ENCODE measurements at places on chromosomes 1 and 21.
A peak's percentile ranks its signal among the peaks of the same experiment; 100 is the strongest.

GRCh38 chr1:93235261-93235660 lies 54.7 kb downstream of the CCDC18 start:
- no peak for DNase-seq

DNA sequence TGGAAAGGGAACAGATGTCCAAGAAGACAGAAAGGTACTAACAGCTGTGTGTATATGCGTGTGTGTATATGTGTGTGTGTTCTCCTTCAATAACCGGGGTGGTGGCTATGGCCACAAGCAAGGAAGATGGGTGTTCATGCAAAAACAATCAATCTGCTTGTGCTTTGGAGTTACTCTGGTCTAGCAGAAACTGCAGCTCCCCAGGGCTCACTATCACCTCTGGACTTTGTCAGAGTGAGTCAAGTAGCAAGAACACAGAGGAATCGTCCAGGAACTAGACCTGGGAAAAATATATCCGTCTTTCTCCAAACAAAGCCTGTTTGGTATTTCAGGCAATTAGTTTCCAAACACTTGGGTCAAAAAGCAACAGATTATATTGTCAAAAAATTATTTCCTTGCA lies 68.6 kb downstream of the GNG12 start:
- no peak for DNase-seq

DNA sequence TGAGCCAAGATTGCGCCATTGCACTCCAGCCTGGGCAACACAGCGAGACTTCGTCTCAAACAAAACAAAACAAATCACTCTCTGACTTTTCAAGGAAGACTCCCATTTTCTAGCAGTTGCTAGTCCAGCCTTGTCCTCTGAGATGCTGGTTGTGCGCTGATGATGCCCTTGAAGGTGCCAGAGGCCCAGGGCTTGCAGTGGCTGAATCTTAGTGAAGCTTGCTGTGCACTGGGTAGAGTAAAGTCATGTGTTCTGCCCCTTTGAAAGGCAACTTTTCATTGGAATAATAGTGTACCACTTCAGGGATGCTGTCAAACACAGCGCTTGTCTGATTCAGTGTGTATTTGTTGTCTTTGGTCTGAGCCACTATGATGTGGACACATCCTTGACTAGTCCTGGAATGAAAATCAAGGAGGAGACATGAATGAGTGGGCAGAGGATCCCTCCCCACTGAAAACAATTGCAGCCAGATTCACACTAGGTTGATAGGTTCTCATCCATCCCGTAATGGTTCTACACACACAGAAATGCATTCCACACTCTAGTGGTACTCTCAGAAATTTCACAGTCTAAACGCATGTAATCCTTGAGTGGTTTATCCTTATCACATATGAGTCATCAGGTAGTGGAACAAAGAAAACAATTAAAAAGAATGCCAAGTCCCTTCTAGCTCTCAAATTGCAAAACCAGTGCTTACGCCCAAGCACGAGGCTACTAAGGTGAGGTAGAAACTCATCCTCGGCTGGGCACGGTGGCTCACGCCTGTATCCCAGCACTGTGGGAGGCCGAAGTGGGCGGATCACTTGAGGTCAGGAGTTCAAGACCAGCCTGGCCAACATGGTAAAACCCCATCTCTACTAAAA lies 17.8 kb upstream of the TDRD10 start:
- no peak for DNase-seq

- no peak for DNase-seq
These were observed 114.4 kb downstream of the CNIH3 start for GRCh38 chr1:224730540-224730939.

- no peak for DNase-seq
These were observed 67.7 kb downstream of the COL18A1 start for GRCh38 chr21:45472445-45473365.

GRCh38 chr1:99535470-99536164 lies 110.3 kb upstream of the PALMD start:
- no peak for DNase-seq

- no peak for DNase-seq
These were observed 9.2 kb downstream of the PRKCZ start for GRCh38 chr1:2059290-2059953.

GRCh38 chr1:22860414-22860800 lies 112.3 kb downstream of the LACTBL1 start:
- no peak for DNase-seq

DNA sequence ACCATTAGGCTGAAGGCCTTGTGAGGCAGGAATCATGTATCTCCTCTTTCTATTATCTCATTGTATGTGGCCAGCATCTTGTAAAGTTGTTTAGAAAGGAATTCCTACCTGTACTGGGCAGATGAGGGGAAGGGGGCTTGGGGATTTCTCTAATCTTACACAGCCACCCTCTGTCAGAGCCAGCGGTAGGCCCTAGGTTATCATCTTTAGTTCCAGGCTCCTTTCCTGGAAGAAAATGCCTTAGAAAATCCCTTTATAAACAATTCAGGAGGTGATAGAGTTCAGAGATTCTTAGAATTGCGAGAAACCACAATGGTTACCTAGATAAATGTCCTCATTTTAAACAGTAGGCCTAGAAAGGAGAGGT lies 35.2 kb downstream of the DPT start:
- DNase-seq = no peak

DNA sequence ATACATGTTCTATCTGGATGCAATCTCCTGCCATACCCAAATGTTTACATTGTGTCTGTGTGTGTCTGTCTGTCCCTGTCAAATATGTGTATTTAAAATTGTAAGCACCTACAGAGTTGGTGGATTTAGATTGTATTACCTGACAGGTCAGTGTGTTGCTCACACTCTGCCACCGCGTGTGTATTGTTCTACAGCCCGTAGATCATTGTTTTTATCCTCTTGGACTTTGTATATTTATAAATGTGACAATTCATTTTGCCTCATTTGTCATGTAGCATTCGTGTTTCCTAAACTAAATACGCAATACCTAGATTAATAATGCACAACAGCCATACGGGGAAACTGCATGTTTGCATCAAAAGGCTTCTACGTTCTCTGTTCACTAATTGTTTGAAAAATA lies 634 bp downstream of the ALG14 start:
- no peak for DNase-seq

DNA sequence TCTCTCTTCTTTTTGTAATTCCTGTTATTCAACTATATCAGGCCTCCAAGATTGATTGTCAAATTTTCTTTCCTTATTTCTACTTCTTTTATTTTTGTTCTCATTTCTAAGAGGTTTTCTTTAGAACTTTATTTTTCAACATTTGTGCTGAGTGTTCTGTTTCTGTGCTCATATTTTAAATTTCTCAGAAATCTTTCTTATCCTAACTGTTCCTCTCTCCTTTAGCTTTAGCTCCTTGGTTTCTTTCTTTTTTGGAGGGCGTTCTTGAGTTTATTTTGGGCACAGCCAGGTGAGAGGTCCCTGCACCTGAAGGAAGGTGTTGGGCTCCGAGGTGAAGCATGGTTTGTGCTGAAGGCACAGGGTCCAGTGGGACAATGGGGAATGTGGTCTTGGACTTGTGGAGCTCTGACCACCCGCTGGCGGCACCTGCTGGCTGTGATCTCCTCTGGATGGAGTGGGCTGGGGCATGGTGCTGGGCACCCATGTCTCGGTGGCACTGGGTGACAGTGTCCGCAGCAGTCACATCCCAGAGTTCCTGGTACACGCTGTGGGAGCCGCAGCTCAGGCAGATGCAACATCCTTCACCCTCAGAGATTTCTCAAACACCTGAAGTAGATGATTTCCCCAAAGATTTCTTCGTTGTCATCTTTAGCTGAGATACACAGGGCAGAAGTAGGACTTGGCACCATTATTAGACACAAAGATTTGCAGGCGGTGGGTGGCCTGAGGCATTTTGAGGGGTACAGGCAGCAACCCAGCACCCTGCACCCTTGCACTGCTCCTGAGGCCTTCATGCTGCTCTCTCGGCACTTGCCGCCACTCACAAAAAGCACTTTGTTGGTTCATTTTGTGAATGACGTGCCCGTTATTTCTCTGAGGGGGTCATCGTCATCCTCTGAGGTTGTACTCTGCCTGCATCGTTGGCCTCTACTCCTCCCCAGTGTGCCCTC lies 38.2 kb upstream of the DIP2A start:
- DNase-seq = no peak

DNA sequence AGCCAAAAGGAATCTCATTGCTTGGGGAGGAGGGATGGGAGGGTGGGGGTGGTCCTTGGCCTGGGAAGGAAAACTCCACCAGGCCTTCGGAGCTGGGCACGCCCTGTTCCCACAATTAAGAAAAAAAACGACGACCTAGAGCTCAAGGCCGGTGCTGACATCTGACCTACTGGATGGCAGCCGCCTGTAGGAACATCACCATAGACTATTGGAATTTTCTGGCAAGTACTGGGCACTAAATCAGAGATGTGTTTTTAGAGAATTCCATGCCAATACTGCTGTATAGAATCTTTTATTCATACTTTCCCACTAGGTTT lies 729 bp downstream of the NADK start:
- no peak for DNase-seq

DNA sequence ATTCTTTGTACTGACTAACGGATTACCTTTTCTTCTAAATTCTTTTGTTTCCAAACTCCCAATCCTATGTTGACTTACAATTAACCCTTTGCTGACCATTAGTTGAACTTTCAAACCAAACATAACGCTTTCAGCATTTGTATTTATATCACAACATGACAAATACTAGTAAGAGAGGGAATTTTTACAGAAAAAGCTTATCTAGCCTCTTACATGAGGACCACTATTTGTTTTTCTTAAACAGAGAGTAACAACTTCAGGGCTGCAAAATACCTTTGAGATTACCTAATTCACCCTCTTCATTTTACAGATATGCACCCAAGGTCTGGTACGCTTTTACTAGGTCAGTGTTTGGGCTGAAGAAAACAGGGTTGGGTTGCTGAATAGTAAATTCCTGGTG lies 45.0 kb upstream of the CXADR start:
- DNase-seq = no peak

DNA sequence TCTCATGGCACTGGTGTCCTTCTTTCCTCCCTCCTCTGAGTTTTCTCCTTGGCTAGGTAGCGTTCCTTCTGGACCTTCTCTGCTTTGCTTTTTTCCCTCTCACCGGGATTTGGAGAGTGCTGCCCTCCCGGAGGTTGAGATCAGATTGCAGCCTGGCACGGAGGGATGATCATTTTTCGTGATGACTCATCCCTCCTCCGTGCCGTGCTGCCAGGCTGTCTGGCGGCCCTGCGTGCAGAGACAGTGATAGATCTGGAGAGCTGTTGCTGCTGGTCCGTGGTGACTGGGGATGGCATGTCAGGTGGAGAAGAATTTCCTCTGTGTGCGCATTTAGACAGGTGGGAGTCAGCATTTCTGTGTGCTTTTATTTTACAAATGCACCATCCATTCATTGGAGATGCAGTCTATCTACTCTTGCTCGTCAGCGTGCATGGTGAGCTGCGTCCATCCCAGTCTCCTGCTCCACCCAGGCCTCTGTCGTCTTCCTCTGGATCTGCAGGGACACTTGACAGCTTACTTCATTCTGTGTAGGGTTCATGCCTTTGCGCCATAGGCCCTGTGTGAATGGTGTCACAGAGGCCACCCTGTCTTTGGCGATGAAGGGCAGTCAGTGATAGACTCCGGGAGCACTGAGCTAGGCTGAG lies 104.4 kb downstream of the PCBP3 start:
- DNase-seq = no peak

GRCh38 chr1:203316626-203317093 lies 11.3 kb downstream of the BTG2 start:
- DNase-seq = no peak

DNA sequence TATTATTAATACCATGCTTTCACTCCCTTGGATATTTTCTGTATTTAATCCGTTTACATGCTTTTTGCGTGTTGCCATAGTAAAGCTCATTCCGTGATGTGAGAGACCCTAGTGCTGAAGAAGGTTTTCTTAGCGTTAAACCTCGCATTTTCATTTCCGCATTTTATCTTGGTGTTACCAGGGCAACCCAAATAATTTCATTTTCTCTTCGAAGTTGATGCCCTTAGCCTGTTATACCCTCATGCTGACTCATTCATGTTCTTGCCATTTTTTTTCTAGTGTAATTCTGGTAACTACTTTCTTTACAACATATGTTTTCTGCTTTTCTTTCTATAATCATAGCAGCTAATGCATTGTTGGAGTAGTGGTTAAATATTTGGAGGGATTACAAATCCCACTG lies 37.2 kb downstream of the LRRC8C start:
- peak; percentile 28 for DNase-seq

DNA sequence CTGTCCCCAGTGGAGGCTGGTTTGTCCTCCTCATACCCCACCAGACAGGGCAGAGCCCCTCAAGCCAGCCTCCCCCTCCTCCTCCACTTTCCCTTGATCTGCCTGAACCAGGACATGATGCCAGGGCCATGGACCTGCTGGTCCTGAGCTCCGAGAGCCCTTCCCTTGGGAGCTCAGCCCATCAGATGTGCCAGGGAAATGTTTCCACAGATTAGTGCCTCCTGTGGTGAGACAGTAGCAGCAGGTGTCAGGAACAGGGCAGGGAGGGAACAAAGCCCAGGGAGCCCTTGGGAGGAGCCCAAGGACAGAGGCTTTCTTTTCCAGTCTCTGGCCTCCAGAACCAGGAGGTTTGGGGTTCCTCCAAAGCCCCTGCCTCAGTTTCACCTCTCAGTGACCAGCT lies 14.6 kb upstream of the SLC41A1 start:
- DNase-seq = no peak

DNA sequence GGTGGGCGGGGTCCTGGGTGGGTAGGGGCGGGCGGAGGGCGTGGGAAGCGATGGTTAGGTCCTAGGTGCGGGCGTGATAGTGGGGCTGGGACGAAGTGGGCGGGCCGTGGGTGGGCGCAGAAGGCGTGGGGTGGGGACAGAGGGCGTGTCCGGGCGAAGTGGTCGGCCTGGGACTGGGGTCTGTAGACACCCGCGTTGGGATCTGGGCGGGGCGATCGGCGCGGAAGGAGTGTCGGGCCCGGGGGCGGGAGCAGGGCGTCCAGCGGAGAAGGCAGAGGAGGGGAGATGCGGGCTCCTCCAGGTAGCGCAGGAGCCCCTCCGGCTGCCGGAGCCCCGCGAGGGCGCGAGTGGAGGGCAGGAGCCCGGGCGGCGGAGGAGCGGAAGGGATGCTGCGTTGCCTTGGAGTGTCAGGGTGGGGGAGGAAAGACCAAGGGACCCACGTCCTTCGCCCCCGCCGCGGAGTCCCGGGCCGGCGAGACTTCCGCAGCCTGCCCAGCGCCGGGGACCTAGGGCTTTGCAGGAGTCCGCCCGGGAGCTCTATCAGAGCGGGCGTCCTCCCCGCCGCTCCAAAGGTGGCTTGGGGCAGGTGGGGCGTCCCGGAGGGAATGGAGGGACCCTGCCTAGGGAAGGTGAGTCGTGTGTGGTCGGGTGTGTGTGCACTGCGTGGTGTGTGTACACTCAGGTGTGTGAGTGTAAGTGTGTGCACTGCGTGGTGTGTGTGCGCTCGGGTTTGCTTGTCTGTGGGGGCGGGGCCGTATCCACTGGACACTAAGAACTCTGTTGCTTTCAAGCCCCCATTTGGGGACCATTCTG lies 27.0 kb upstream of the PRSS38 start:
- DNase-seq = no peak

DNA sequence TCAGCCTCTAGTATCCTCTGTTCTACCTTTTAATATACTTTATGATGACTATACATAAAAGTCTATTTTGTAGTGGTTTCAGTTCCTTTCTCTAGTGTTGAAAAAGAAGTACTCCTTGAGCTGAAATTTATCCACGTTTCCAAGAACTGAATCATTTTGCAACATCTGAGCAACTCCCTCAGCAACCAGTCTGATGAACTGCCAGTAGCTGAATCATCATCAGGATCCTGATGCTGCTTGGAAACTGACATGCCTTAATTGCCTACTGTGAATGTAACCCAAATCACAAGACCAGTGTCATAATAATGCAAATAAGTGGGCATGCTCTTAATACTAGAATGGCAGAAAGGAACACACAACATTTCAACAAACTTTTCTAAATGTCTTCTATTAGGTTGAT lies 103.3 kb downstream of the CYYR1 start:
- no peak for DNase-seq

- no peak for DNase-seq
These were observed 34.8 kb downstream of the KCNAB2 start for GRCh38 chr1:6080469-6080868.

Measured in GM18507 (cell line).